HepG2 (cell line): ENCODE measurements at places on chromosomes 7 and 10.

GRCh38 chr10:103716206-103717160 lies 138.9 kb downstream of the SH3PXD2A start:
- DNase-seq, result peak; percentile 88

DNA sequence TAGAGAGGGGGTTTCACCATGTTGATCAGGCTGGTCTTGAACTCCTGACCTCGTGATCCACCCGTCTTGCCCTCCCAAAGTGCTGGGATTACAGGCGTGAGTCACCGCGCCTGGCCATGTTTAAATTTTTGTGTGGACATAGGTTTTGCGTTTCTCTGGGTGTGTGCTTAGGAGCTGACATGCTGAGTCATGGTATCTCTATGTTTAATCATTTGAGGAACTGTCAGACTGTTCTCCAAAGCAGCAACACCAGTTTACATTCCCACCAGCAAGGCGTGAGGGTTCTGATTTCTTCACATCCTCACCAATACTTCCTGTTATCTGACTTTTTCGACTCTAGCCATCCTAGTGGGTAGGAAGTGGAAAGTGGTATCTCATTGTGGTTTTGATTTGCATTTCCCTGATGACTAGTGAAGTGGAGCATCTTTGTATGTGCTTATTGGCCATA lies 153.7 kb downstream of the DNAJB6 start:
- DNase-seq, result peak; percentile 66

DNA sequence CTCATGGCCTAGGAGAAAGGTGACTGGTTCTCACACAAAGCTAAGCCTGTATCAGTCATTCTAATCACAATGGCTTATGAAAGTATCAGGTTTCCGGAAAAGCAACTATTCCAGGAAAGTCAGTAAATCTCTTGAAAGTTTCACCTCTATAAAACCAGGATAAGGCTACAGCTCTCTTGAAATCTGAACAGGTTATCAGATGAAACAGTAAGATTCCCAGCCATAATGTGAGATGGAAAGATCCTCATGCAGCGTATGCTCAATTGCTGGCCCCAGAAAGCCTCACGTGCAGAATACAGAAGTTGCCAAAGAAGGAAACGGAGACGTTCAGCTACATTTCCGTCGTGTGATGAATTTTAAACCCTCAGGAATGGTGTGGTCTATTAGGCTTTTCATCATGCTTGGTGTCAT lies 90.0 kb downstream of the PFKFB3 start:
- no peak for DNase-seq

- DNase-seq, result peak; percentile 32
Observed at GRCh38 chr7:44867073-44867995, 18.0 kb downstream of the PURB start.

DNA sequence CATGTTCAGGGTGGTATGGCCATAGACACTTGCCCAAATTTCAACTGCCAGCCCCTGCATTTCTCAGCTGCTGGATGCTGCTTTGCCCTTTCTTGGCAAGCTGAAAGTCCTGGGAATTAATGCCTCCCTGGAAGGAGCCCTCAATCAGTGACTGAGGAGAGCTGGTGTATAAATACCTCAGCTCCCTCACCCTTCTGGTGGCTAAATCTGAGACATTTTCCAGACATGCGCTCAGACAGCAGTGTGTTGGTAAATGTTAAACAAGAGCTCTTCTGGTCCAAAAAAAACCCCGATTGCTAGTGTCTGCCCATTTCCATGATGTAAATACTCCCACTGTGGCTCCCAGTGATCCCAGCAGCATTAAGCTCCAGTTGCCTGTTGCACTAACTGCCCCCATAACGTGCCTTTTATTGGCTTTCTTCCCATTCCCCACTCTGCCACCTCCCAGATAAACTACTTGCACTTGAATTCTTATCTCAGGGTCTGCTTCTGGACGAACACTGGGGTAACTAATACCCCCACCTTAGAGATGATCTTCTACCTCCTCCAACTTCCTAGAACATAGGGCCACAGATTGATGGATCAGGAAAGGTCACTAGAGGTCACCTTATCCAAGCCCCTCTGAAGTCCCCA lies 6.7 kb upstream of the MYH16 start:
- DNase-seq, result no peak

DNA sequence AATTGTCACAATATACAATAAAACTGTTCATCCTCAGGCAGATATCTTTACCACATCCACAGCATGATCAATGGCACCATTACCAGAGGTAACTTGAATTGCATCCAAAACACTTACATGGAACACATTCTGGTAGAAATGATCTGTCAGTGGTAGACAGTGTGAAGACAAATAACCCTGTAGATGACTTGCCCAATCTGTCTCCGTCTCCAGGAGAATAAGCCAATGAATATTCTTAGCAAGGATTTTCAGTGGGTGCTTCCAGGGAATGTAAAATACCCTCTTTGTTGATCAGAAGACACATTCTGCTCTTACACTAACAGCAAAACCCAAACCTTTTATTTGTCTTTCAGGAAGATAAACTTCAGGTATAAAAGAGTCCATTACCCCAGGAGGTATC lies 43.8 kb downstream of the VWC2 start:
- no peak for DNase-seq

- no peak for DNase-seq
Observed at GRCh38 chr7:136312592-136312991, 335.4 kb upstream of the MTPN start.

DNA sequence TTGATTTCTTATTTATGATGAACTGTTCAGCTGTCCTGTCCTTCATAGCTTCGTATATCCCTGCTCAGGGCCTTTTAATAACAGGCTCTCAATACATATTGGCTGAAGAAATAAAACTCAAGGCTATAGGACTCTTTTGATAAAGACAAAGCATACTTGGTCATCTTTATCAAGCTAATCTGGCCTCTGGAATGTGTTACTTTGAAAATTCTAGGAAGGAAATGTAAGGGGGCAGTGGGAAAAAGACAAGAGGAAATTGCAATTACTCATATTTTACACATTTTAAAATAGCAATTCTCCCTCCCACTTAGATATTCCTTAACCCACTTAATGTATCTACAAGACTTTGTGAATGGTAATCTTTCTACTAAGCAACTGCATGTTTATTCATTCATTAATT lies 94.3 kb downstream of the OSBPL3 start:
- no peak for DNase-seq

DNA sequence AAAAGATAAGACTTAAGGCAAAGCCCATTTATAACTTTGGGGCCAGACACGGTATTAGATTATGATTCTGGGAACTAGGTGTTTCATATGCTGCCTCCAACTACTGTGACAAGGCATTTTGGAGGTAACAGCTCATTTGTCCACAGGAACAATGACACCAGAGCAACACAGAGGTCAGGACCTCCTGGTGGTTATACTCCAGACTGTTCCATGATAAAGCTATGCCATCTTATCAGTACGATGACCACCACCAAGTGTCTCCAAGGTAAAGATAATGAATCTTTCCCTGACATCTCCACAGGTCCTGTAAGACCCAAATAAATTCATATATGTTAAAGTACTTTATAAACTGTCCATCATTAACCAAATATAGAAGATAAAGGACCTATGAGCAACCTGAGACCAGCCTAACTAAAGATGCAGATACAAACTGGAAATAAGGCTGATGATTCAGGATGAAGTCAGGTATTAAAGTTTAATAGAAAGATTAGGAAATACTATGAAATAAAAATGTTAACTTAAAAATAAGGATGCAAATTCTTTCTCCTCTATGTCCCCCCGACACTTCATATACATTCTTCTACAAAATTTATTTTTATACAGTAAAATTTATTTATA lies 26.2 kb downstream of the CUL2 start:
- no peak for DNase-seq

DNA sequence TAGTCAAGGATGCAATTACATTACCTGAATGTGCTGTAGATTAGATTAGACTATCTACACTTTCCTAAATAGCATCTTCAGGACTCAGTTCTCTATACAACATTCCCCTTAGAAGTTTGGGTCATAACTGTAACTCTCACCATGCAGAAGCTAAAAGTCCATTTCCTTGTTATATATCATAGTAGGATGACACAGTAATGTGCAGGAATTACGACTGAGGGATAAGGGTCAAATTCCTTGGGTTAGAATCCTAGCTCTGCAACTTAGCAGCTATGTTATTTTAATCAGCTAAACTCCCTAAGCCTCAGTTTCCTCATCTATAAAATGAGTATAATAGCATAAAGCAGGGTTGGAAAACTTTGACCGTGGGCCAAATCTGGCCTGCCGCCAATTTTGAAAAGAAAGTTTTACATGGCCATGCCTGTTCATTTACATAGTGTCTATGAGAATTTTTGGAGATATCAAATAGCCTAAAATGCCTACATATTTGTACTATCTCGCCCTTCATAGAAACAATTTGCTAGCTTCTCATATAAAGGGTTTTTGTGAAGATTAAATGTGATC lies 14.8 kb downstream of the NRCAM start:
- no peak for DNase-seq

- no peak for DNase-seq
Observed at GRCh38 chr10:71806704-71807556, 33.6 kb upstream of the VSIR start.

GRCh38 chr7:81468526-81468925 lies 301.3 kb downstream of the HGF start:
- no peak for DNase-seq

- no peak for DNase-seq
Observed at GRCh38 chr7:103076764-103077163, 1.8 kb downstream of the ARMC10 start.

- no peak for DNase-seq
Observed at GRCh38 chr10:79939969-79940368, 8.9 kb downstream of the SFTPD start.
